ENCODE measurements at places on chromosomes 2 and 18.

- no peak for DNase-seq
Measured at GRCh38 chr2:68115965-68116364, 41.7 kb upstream of the PNO1 start.

GRCh38 chr2:144431392-144431783 lies 88.5 kb downstream of the ZEB2 start:
- DNase-seq: no peak

- no peak for DNase-seq
Measured at GRCh38 chr18:14085770-14086457, 46.3 kb downstream of the ZNF519 start.

- no peak for DNase-seq
Measured at GRCh38 chr18:56662502-56662901, 11.3 kb downstream of the WDR7 start.

GRCh38 chr2:105403241-105403782 lies 4.5 kb upstream of the FHL2 start:
- no peak for DNase-seq

DNA sequence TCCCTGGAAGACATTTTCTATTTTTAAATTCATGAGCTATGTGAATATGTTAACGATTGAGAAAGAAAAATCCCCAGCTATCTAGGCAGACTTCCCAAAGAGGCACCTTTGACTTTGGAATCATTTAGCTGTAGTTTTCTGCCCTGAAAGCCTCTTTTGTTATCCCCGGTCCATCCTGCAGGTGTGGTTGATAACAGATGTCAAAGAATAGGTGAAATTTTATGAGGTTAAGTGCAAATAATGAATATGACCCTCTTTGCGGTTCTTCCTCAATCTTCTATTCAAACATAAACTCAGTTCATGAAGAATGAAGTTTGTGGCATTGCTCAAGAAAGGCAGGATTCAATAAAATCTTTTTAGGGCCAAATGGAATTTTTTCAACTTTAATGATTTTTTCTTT lies 51.6 kb upstream of the ATP8B1 start:
- no peak for DNase-seq

- DNase-seq: no peak
Measured at GRCh38 chr18:59266886-59267502, 6.3 kb downstream of the RAX start.

- DNase-seq: peak; percentile 97
Measured at GRCh38 chr2:12318427-12319057, 398.2 kb upstream of the TRIB2 start.

GRCh38 chr2:145741181-145741580 lies 1221.3 kb upstream of the ZEB2 start:
- DNase-seq: no peak

DNA sequence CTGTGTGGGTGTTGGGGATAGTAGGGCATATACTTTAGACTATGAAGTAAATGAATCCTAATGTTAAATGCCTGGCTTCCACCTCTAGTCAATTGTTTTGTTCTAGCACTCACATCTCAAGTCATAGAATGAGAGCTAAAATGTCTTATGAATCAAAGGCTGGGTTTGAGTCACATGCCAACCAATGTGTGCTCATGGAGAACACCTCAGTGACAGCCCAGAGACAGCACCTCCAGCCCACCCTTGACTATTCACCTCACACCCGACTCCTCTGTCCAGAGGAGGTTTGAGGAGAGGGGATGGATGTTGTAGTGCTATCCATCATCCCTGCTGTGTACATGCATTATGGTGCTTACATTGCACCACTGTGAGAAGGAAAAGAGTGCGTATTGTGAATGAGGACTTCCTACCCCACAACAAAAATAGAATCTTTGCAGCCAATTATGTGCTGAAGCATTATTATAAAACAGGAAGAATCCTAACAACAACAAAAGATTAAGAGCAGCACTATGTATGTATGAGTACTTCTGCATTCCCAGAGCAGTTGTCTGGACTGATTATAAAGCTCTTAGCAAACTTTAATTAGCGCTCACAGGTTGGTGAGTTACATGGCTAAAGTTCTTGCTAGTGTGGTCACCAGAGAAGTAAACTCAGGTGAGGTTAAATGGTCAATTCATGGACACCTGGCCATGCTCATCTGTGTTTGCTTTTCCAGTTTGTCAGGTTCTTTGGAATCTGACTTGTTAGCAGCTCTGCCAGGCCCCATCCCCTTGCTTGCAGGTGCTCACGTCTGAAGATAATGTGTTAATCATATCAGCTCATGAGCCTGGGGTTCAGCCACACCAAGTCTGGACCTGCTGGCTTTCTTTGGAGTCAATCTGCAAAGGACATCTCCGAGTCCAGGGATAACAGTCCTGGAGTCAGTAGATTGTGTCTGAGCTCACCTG lies 55.3 kb upstream of the NABP1 start:
- DNase-seq: no peak

DNA sequence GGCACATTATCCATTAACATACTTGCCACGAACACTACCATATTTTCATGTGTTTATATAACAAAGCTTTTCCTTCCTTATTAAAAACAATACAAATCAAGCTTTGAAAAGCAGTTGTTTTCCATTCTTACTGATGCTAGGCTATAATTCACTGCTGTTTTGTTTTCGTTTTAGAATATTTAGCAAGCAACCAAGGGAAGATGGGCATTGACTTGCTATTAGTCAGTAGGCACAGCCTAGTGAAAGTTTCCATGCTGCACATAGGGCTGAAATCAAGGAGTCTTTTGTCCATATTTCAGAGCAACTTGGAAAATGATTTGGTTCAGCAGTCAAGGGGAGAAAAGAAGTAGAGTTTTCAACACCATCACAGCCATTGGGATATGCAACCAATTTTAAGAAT lies 31.3 kb downstream of the BCL2 start:
- no peak for DNase-seq

GRCh38 chr2:182361477-182361876 lies 65.4 kb downstream of the PDE1A start:
- DNase-seq: no peak

- DNase-seq: no peak
Measured at GRCh38 chr2:45278365-45279078, 269.3 kb upstream of the SIX2 start.

DNA sequence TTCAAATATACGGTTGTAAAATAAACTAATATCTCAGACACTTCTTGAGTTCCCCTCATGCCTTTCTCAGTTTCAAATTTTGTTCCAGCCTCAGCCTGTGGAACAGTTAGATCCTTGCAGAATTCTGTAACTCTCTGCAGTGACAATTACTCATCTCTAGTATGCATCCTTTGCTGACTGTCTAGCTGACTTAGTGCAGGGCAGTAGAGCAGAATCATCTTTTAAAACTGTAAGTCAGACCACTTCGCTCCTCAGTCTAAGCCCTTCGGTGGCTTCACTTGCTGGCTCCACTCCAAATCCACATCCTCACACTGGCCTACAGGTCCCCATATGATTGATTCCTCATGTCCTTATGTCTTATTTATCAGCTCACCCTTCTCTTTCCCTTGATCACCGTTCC lies 164.1 kb upstream of the ZSWIM2 start:
- no peak for DNase-seq

DNA sequence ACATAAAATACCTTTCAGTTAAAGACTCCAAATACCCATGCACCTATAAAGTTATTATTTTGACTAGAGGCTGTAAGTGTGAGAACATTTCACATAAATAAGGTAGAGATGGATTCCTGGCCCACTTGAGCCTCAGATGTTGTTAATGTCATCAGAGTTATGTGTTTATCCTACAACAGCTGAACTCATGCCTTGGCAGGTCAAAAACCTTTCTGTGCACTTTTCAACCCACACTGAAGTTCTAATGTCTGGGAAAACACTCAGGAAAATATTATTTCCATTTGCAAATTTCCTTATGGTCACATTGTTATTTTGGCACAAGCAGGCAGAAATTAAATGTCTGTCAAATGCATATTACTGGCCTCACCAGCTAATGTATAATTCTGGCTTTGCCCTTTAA lies 209.2 kb downstream of the LNPK start:
- no peak for DNase-seq

DNA sequence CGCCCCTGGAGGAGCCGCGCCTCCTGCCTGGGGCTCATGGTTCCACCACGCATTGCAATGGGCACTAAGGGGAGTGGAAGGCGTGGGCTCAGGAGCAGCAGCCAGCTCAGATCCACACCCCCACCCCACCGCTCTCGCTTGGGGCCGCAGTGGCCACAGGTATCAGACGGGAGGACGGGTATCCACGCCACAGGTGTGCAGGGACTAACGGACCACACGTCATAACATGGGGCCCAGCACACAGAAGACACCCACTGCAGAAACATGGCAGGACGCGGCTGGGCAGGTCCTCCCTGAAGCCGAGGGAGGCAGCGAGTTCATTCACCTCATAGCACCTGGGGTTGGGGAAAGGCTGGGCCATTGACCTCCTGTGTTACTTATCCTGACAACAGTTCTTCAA lies 13.0 kb downstream of the HDAC4 start:
- DNase-seq: no peak

DNA sequence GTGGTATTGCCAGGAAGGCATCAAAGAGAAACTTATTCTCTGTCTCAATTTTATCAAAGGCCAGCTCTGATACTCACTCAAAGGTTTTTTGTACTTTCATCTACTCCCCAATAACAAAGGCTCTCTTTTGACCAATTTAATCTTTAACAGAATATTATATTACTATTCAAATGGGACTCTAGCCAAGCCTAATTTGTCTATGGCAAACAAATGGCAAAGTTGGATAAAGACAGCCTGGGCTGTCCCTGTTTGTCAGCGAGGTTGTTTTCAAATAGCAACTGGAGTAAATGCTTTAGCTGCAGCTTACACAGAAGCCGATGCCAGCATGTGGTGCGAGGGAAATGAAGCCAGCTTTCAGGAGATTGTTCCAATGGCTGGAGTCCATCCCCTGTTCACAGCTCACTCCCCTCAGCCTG lies 80.1 kb upstream of the CTNNA2 start:
- no peak for DNase-seq

GRCh38 chr2:102387763-102388546 lies 32.4 kb downstream of the IL18R1 start:
- no peak for DNase-seq

DNA sequence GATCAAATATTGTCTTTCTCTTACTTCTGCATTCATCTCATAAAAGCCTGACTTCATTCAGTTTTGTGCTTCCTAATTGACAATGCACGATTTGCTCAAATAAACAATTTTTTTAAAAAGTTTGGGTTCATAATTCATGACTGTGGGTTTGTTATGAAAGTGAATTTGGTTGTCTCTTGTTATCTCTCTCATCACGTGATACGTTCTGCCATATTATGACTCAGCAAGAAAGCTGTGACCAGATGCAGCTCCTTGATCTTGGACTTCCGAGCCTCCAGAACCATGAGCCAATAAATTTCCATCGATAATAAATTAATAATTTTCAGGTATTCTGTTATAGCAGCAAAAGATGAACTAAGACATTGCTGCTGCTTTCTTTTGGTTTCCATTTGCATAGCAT lies 156.5 kb upstream of the LRATD1 start:
- DNase-seq: no peak

- no peak for DNase-seq
Measured at GRCh38 chr2:148930046-148930775, 55.2 kb downstream of the KIF5C start.

DNA sequence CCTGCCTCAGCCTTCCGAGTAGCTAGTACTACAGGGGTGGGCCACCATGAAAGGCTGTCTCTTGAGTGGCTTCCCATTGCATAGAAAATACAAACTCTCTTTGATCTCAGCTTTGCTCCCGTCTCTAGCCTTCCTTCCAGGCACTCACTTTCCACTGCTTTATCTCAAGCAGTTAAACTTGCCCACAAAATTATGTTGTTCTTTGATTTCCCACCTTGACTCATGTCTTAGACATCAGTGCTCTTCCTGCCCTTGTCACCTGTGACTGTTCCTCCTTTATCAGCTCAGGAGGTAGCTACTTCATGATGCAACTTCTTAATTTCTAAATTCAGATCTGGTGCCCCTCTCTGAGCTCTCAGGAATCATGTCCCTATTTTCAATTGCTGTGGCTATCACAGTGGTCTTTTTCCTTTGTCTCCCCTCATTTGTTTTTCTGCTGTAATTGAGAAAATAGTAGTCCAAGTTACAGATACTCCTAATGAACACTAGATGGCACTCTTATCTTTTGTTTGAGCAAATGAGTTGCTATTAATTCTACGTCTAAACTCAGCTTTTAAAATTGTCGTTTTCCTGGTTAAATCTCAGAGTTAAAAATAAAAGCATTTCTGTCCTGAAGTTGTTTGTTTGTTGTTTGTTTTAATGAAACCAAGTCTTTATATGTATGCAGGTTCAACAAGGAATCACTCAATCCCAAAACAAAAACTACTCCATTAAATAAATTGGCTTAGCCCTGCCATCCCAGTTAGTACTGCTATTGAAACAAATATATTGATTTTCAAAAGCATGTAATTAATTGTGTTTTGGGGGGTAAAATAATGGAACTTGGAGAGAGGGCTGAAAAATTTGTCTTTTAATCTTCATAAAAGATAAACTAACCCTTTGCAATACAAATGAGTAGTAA lies 46.9 kb upstream of the GREB1L start:
- DNase-seq: peak; percentile 71

GRCh38 chr2:31765078-31765945 lies 184.6 kb upstream of the SRD5A2 start:
- peak; percentile 55 for DNase-seq

- peak; percentile 15 for DNase-seq
Measured at GRCh38 chr18:46416706-46417638, 240.0 kb downstream of the LOXHD1 start.

- no peak for DNase-seq
Measured at GRCh38 chr2:174210862-174211261, 37.5 kb downstream of the OLA1 start.

GRCh38 chr2:28153851-28154250 lies 238.8 kb upstream of the FOSL2 start:
- peak; percentile 77 for DNase-seq

GRCh38 chr18:42113529-42114191 lies 158.6 kb downstream of the PIK3C3 start:
- peak; percentile 61 for DNase-seq

DNA sequence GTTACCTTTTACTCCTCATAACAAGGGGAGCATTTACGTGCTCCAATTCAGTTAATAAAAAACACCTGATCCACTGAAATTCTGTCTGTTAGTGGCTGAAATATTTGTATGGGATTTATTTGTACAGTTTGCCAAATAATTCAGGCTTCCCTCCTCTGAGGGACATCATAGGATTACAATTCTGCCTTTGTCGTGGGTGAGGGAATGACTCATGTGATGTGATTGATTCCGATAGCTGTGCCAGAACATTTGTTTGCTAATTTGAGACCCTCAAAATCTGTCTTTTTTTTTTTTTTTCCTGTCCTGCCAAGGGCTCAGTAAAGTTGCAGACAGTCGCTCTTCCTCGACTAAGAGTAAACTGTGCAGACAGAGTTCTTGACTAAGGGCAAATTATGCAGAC lies 612.6 kb upstream of the CDH2 start:
- DNase-seq: no peak
